Stimulated activated CD4-positive, alpha-beta T cell treated with anti-CD3 and anti-CD28 coated beads, Interleukin-12 subunit alpha, Interleukin-12 subunit beta, amount 100 ng/mL, for 4 hours (primary cell): ENCODE measurements at places on chromosomes 3 and 15.

DNA sequence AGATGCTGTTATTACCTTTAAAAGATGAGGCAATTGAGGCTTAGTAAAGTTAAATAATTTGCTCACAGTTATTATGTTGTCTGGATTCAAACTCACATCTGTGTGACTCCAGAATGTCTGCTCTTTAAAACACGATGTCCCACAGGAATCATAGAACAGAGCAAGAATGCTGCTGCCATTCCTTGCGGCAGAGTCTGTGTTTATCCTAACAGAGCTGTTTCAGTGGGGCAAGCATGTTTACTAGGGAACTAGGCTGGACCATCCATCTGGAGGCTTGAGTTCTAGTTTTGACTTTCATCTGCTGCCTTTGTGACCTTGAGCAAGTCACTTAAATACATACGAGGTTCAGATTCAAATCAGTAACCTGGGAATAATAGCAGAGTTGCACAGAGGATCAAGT is 72.1 kb downstream of the BBX start:
- no peak for DNase-seq

DNA sequence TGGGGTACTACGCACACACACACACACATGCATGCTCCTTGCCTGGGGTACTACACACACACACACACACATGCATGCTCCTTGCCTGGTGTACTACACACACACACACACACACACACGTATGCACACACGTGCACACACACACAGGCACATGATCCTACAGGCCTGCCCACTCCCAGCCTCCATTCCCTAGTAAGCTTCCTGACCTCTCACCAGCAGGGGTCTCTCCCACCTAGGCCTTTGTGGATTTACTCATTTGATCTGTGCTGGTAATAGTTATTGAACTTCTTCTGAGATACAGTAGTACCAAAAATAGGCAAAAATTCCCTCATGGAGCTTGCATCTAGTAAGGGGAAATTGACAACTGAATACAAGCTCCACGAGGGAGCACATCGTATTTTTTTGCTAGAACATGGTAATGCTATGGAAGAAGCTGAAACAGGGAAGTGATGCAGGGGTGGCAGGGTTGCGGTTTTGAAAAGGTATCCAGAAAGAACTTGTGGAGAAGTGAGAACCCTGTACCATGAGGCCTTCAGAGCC is 19.1 kb downstream of the TTC21A start:
- no peak for DNase-seq

DNA sequence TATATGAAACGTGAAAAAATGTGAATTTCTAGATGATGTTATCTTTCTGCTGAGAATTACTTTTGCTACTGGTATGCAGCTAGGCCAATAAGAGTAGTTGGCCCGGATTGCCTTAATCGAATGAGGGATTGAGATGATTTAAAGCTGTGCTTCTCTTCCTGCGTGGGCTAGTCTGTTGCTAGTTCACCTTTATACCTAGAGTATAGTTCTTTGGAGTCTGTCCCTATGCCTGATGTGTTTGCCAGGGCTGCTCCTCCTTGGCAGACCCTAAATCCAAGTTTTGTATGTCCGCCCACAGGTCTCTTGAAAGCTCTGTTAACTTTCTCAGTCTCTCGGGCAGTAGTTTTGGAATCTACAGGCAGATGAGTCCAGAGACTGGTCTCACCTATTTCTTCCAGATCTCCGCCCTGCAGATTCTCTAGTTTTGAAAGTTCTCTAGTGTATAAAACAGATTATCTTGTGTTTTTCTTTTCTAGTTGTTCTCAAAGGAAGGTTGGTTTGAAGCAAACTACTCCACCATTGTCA is 64.9 kb downstream of the MEF2A start:
- DNase-seq = no peak

GRCh38 chr3:57128826-57129667 is 36.1 kb downstream of the IL17RD start:
- no peak for DNase-seq

DNA sequence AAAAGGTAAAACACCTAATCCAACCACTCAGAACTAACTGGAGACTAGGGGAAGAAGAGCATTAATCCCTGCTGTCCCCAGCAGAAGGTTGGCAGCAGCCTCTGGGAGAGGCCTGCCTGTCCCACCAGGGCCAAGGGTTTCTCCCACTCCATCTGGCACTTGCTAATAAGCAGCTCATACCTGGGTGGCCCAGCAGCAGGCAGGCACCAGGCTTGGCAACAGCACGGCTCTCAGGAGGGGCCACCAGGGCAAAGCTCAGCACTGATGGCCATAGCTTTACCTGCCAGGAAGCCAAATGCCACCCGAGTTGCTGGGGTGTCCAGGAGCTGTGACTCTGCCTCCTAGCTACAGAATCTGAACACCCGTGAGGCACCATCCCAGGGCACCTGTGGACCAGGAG is 58.3 kb downstream of the BOC start:
- no peak for DNase-seq

DNA sequence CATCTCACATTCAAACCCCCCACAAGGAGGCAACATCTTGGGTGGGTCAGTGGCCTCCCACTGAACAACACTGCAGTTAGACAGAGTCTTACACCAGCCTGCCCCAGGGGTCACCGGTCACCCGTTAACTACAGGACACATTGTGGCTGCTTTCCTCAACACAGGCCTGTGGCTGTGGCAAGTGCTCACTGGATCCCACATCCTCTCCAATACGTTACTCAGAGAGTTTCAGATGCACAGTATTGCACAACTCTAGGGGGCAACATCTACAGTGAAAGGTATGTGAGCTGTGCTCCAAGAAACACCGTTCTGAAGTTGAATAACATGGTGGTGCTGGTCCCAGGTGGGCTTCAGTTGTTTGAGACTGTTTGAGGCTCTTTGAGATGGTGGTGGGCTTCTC is 41.0 kb downstream of the CTDSPL start:
- DNase-seq = no peak
